ENCODE measurements at places on chromosomes 11 and 22.
A peak's percentile ranks its signal among the peaks of the same experiment; 100 is the strongest.

- no peak for DNase-seq
These were observed 8.0 kb upstream of the LIN7C start for GRCh38 chr11:27514558-27514957.

DNA sequence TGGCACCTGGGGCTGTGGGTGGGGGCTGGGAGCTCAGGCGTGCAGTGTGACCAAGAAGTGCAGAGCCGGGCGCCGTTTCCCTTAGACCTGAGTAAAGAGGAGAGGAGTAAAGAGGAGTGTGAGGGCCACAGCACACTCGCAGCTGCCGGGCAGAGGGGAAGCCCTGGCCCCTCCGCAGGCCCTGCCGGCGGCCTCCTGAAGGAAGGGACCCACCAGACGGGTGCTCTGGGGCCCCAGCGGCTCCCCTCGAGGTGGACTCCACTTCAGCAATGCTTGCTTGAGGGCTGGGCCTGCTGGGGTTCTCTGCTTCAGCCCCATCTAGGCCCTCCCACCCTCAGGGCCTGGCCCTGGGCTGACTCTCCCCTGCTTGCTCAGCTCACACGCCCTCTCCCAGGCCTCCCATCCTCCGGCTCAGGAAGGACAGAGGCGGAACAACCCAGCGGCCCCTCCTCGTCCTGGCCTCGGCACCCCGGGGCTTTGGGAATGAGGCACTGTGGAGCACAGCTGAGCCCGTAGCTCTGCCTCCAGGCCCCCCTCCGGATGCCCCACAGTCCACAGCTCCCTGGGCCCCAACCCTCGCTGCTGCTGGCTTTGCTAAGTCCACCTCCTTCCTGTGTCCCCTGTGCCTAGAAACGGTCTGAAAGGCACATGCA lies 1198.7 kb downstream of the BRD1 start:
- no peak for DNase-seq

GRCh38 chr11:115217726-115218311 lies 286.4 kb downstream of the CADM1 start:
- DNase-seq, result no peak

DNA sequence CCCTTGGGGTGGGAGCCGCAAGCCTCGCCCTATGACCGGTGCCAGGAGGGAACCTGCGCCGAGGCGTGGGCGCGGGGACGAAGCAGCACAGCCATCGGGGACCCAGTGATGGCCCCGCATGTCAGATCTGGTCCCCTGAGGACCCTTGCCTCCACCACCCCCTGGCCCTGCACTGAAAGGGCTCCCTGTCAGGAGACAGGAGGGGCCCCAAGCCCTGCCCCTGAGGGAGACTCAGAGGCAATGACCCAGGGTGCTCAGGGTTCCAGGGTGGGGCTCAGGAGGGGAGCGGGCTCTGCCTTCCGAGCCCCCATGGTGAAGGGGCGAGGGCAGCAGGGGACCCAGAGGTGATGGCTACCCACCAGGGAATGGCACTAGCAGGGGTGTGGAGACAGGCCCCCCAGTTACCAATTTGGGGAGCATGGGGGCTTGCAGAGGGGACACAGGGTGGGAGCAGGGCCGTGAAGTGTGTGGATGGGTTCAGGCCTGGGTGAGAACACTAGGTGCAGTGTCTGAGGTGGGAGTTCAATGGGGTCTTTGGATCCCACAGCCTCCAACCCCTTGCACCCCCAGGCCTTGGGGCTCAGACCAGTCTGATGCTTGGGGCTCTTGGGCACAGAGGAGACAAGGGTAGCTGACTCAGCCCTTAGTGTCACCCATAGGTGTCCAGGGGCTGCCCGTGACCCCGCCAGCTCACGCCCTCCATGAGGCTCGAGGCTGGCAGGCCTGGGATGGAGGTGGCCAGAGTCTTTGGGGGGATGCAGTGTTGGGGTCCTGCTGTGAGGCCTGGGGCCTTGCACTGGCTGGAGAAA lies 499 bp downstream of the LRRC56 start:
- no peak for DNase-seq

- DNase-seq, result no peak
These were observed 52.8 kb upstream of the RRAS2 start for GRCh38 chr11:14411818-14412217.

GRCh38 chr22:30806391-30806861 lies 111.8 kb downstream of the OSBP2 start:
- DNase-seq, result no peak

- DNase-seq, result peak; percentile 19
These were observed 1338.8 kb downstream of the BRD1 start for GRCh38 chr22:48488611-48489511.

- DNase-seq, result no peak
These were observed 7.8 kb downstream of the CD3D start for GRCh38 chr11:118334745-118335144.

DNA sequence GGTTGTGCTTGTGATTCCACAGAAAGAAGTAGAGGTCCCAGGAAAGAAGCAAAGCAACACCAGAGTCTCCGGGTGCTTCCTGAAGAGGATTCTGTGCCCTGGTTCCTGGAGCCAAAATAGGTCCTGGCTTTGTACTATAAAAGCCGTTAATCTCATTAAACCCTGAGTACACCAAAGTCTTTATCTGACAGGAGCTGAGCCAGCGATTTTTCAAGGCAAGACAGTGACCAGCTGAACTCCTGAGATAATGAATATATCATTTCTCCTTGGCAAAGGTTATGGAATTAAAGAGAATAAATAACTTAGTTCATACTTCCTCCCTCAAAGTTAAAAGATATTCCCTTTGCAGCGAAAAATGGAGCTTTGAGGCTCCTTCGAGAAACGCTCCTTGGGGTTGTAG lies 5.2 kb downstream of the TMEM138 start:
- DNase-seq, result no peak

GRCh38 chr11:64803158-64803845 lies at the start of gene MAP4K2:
MAP4K2 (minus strand) TSS chr11:64803214; CDS start chr11:64803149, 65 bp downstream.
- DNase-seq, result peak; percentile 75

- no peak for DNase-seq
These were observed 602.1 kb downstream of the SOX6 start for GRCh38 chr11:15754221-15754620.

DNA sequence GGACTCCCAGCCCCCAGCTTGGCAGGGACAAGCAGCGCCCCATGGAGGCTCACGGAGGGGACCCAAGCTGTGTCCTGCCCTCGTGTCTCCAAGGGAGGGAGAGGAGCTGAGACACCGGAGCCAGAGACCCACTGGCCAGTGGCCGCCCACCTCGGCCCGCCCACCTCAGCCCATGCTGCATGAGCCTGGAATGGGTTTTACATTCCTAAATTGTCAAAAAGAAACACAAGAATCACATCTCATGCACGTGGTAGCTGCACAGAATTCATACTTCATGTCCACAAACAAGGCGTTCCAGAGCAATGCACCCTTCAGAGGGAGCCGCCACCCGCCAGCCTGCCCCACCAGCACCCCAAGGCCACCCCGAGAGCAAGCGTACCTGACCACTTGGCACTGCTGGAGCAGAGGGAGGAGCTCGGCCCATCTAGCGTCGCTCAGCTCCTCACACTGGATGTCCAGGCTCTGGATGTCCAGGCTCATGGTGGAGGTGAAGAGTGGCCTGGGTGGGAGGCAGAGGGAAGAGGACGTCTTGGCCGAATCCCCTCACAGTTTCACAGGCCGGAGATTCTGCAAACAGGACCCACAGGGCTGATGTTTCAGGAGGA lies 5.3 kb downstream of the RNH1 start:
- DNase-seq, result no peak

DNA sequence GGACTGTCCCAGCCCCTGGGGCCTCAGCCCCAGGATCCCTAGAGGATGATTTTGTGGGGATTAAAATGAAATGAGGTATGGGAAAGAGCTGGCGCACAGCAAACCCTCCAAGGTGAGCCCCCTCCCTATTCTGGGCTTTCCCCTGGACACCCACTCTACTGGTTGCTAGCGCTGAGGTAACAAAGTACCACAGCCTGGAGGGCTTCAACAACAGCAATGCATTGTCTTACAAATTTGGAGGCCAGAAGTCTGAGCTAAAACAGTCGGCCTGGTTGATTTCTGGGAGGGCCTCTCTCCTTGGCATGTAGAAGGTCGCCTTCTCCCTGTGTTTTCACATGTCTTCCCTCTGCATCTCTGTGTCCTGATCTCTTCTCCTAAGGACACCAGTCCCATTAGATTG lies 913.6 kb downstream of the NTM start:
- no peak for DNase-seq

GRCh38 chr11:132036746-132037466 lies 666.5 kb downstream of the NTM start:
- no peak for DNase-seq

DNA sequence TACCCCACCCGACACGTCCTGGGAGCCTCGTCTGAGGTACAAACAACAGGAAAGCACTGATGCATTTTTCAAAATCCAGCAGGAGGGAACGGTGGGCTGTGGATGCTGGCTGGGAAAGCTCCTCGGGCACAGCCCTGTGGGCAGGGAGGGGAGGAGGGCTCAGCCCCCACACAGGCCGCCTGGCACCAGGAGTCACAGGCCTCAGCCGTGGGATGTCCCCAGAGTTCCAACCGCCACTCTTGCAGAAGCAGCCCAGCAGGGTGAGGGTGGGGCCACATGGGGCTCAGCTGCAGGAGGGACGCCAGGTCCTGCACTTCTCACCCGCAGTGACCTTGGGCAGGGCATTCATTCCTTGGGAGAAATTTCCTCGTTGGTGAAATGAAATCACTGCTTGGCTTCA lies 274.6 kb downstream of the BRD1 start:
- no peak for DNase-seq

DNA sequence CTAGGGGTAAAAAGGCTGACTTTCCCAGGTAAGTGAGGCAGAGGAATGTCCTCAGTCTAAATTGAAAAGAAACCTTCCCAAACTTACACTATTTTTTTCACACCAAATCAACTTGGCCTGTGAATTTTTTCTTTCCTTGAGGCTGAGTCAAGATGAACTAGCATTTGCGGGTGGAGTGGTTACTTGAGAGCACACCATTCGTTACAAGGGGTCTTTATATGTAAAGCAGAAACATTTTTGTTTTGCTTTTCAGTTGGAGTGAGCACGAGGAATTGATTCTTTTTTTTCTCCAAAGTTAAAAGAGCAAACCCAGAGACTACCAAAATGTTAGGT lies 36.4 kb downstream of the MAML2 start:
- no peak for DNase-seq

- no peak for DNase-seq
These were observed 58.7 kb upstream of the SLC5A12 start for GRCh38 chr11:26780376-26781085.

DNA sequence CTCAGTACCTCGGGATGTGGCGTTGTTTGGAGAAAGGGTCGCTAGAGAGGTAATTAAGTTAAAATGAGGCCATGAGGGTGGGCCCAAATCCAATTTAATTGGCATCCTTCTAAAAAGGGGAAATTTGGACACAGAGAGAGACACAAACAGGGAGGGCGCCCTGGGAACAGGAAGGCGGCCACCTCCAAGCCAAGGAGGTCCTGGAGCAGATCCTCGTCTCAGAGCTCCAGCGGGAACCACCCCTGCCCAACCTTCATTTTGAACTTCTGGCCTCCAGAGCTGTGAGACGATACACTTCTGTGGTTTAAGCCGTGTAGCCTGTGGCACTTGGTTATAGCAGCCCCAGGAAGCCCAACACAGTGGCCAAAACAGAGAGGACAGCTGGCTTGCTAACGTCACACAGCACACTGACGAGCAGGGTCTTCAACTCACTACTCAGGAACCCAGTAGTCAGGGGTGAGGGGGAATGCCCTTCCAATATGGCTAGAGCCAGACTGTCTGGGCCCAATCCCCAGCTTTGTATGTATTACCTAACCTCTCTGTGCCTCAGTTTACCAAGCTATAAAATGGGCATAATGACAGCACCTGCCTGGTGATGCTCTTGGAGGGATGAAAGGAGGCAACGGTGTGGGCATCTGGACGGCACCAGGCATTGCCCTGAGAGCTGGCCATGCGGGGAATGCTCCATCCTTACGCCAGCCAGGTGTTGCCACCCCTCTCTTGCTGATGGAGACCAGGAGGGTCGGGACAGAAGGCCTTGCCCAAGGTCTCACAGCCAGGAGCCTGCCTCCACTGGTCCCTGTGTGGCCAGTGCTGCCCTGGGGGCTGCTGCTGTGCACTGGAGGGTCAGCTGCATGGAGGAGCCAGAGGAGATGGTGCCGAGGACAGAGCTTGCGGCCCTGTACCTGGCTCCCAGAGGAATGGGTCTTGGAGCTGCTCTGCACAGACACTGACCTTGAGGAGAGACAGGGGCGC lies 53.3 kb upstream of the LINC01488 start:
- DNase-seq, result no peak

Data from NCI-H1105 (cell line).